ENCODE measurements at places on chromosomes 2 and 18.

GRCh38 chr2:43293744-43294695, 67.6 kb upstream of the ZFP36L2 start:
- DNase-seq, result no peak

GRCh38 chr2:133718688-133719201, 150.5 kb upstream of the NCKAP5 start:
- no peak for DNase-seq

- DNase-seq, result no peak
Observed at GRCh38 chr2:231133365-231134099, 8.7 kb upstream of the HTR2B start.

DNA sequence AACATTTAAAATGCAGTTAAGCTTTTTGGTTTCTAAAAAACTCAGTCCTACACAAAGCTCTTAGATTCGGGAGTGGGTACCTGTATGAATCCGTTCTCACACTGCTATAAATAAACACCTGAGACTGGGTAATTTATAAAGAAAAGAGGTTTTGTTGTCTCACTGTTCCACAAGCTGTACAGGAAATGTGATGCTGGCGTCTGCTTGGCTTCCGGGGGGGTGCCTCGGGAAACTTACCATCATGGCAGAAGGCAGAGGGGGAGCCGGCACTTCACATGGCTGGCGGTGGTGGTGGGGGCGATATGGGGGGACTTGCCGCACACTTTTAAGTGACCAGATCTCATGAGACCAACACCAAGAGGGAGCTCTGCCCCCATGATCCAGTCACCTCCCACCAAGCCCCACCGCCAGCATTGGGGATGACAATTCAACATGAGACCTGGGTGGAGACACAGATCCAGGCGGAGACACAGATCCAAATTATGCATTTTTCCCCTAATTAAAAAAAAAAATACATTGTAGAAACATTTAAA, 222.5 kb downstream of the GBX2 start:
- no peak for DNase-seq

DNA sequence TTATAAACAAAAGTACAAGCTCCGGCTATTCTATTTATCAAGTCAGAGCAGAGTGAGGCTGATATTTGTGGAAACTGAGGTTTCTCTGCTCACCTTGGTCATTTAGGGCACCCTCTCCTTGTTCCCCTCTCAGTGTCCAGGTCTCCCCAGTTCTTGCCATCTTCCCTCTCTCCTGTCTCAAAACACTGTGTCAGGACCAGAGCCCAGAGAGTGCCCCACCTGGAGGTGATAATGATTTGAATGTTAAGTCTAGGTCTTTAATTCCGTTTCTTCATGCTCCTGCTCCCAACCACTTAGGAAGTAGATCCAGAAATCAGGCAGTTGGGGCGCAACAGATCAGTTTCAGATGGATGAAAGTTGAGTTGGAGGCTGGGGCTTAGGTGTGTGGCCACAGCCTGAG, 9.2 kb upstream of the ADCY3 start:
- no peak for DNase-seq

GRCh38 chr2:199433204-199433832, 24.4 kb downstream of the SATB2 start:
- DNase-seq, result no peak

GRCh38 chr2:129721846-129722245, 257.6 kb upstream of the RAB6C start:
- DNase-seq, result no peak

- no peak for DNase-seq
Observed at GRCh38 chr2:223952280-223952968, 4.8 kb upstream of the MRPL44 start.

DNA sequence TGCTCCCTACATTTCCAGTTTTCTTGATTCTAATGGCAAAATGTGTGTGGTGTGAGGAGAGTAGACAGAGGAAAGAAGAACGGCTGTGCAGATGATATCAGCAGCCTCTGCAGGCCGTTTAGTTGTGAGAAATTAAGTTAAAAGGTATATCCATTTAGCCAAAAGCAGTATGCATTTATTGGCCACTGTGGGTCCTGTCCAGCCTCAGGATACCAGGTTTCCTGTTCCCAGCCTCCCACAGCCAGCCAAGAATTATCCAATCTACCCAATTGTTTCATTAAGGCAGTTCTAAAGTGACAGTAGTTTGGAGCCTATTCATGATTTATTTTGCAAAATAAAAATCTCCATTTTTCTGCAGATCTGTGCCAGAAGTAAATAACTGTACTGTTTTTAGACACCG, 107.5 kb downstream of the TMEM18 start:
- no peak for DNase-seq

- DNase-seq, result no peak
Observed at GRCh38 chr2:29216609-29216909, 101.3 kb downstream of the CLIP4 start.

DNA sequence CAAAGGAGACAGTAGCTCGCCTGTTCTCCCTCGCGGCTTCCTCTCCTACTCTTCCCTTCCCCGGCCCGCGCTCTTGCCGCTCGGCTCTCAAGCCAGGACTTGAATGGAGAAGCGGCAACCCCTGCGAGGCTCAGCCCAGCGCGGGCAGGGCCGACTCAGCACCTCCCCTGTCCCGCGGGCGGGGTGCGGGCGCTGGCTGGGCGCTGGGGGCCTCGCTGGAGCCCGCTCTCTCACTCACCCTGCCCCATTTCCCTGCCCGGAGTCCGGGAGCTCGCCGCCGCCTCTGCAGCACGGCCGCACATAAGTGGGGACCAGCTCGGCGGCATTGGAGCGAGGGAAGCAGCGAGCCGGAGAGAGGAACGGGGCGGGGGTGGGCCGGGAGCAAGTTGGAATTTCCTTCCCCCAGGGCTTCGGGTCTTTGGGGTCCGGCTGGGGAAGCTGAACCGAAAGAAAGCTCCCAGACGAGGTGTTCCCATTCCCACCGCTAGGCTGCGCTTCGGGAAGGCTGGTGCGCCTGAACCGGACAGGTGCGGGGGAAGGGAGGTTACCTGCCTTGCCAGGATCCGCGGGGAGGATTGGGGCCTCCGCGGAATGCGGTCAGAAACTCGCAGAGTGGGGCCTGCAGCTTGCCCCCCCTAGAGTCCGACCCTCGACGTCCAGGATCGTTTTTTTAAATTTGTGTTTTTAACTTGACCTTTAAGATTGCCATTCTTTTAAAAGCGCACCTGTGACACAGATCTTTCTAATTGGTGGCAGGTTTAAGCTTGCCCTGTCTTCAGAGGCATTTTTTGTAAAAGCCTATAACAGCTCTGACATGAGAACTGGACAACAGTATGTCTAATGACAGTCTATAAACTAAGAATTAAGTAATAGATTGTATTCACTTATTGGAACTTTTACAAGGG, at the start of gene COBLL1:
COBLL1 (minus strand) TSS at position 105 of the 905 bp plus-strand sequence. CDS start 627 bp downstream, outside the sequence.
- no peak for DNase-seq

GRCh38 chr2:1168846-1169245, 218.2 kb downstream of the SNTG2 start:
- DNase-seq, result no peak

- DNase-seq, result peak; percentile 47
Observed at GRCh38 chr2:12302140-12302539, 414.6 kb upstream of the TRIB2 start.
